ENCODE measurements at places on chromosomes 4 and X.

- DNase-seq = no peak
Measured at GRCh38 chr4:84688605-84689004, 105.7 kb downstream of the CDS1 start.

DNA sequence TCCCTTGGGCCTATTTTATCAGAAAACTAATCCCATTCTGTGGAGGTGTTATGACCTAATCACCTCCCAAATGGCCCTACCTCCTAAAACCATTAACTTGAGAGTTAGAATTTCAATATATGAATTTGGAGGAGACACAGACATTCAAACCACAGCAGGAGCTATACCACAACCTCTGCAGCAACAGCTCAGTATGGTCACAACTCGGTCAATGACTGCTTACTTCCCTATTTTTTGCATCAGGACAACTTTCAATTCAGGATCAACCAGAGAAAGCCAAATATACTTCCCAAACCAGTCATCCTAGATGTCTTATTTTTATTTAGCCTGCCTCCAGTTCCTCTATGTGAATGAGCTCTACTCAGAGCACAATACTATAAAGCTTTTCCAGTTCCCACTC is 11.3 kb upstream of the SMARCA5 start:
- DNase-seq = no peak

GRCh38 chrX:125132274-125132673 is 187.4 kb upstream of the TEX13C start:
- no peak for DNase-seq

DNA sequence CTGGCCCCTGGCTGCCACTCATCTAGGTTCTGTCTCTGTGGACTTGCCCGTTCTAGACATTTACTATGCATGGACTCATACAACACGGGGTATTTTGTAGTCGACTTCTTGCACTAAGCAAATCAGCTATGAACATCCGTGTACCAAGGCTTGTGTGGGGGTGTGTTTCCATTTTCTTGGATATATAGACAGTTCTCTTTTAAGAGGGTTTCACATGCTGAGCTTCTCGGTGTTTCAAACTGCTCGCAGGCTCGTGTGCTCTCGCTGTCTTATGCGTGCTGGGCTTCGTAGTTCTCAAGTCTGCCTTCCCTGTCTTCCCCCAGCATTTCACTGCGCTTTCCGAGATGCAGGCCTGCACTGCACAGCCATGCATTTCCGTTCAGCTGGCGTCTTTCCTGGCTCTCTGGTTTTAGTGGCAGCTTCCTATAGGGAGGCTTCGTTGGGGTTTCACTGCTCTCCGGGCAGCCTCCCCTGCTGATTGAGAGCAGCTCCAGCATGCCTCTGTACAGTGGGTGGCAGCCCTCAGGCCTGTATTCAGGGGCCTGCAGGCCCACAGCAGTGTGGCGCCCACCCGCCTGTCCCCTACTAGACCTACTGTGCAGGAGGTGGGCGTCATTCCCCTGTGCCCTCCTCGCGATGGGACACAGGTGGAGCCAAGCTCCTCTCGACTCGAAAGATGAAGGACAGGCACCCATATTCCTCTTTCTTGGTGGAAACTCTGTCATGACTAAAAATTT is 27.6 kb downstream of the ZBTB49 start:
- DNase-seq = no peak

GRCh38 chrX:19344661-19345060 is 934 bp downstream of the PDHA1 start:
- no peak for DNase-seq

- DNase-seq = no peak
Measured at GRCh38 chrX:154986826-154987575, 35.5 kb downstream of the F8 start.

GRCh38 chr4:122857160-122857559 is 30.5 kb downstream of the FGF2 start:
- no peak for DNase-seq

DNA sequence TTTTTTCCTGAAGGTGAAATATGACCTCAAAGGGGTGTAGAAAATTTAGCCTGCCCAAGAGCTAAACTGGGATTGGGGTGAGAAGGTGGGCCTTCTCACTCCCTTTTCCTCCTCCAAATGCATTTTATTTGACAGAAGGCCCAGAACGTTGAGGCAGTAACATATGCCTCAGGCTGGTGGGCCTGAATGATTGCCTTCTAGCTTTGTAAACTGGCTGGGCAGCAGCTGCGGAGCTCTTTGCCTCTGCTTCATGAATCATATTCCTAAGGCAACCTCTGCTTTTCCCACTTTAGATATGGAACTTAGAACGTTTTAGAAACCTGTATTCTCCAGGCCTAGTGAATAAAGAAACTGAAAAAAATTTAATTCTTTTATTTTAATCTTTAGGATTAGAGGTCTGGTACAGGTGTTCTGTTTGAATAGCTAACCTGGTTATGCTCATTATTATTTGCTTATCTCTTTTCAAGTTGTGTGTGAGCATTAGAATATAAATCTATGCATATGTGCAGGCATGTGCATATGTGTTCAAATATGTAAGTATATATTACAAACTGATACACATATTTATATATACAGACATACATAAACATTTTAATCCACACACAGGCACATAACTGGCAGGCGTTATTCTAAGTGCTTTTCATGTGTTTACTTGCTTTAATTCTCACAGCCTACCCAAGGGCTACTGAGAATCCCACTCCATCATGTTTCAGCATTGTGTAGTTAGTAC is 11.5 kb downstream of the PRDM8 start:
- no peak for DNase-seq

DNA sequence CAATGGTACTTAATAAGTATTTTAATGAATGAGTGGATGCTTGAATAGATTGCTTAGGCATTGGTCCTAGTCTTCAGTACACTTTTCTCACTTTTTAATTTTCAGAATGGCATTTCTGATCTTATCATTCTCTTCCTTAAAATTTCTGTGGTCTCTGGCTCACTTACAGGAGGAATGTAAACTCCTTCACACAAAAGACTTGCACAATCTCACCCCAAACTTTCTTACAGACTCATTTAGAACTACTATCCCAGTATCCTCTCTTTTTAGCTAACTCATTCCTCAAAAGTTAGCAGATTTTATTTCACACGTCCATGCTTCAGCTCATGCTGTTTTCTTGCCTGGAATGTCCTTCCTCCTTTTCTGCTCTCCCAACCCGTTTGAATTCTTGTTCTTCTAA is 350.1 kb downstream of the GRXCR1 start:
- no peak for DNase-seq

DNA sequence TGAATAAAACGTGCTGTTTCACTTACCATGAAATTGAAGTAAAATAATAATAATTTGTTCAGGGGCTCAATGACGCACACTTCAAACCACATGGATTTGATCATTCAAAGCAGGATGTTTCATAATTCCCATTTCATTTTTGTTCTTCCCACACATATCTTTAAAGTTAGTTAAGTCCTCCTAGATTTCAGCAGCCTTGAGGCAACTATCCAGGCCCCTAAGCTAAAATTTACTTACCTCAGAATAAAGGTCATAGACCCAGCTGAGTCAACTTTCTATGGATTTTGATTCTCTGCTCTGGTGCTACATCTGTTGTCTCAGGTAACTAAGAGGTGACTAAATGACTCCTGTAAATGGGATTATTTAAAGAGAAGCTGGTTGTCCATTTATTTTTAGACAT is 25.0 kb downstream of the GPR174 start:
- no peak for DNase-seq

GRCh38 chr4:88246600-88246999 is 37.8 kb downstream of the PPM1K start:
- no peak for DNase-seq

- DNase-seq = no peak
Measured at GRCh38 chrX:1784773-1785172, 169.9 kb downstream of the ASMT start.

GRCh38 chrX:2596555-2597255 is 94.4 kb upstream of the CD99 start:
- DNase-seq = no peak

- DNase-seq = no peak
Measured at GRCh38 chrX:19791562-19791961, 95.8 kb downstream of the SH3KBP1 start.
